Fibroblast of skin of left biceps (primary cell): ENCODE measurements at places on chromosomes 12 and 14.

DNA sequence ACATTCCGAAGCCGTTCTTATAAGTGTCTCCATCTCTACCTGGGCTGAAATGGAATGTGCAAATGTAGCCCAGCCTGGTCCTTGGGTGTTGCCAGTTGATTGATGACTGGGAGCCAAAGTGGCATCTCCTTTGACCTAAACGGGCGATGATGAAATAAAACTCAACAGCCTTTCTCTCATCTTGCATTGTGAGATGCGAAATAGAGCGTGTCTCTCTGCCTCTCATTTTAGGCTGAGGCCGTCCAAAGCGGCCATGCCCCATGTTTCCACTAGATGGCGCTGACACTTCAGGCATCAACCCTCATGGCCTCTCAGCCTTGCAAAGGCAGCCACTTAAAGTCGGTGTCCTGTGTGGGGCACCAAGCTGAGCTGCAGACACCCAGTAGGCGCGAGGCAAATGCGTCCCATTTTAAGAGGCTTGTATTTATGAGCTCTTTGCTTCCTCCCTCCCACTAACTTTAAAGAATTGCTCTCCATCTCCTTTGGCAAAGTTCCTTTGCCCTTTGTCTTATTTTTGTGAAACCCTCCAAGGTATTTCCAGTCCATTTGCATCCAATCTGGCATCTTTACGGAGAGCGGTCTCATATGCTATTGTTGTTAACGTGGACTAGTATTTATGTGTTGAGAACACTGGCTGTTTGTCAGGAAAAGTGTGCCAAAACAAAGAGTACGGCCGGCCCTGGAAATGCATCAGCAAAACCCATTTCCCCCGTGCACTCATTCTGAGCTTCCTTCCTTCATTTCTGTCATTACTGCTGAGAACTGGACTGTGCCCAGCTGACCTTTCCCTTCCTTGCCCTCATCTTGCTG lies 25.0 kb downstream of the GPRC5A start:
- DNase-seq = no peak

- no peak for DNase-seq
Observed at GRCh38 chr14:34920339-34920738, 45.2 kb upstream of the BAZ1A start.

- DNase-seq = no peak
Observed at GRCh38 chr12:23671881-23672280, 277.6 kb downstream of the SOX5 start.

- no peak for DNase-seq
Observed at GRCh38 chr12:75717902-75718301, 206.5 kb upstream of the KRR1 start.

GRCh38 chr12:76360316-76360715 lies 12.1 kb upstream of the BBS10 start:
- DNase-seq = no peak
